GM23248 (cell line): ENCODE measurements at places on chromosomes 7 and 10.

DNA sequence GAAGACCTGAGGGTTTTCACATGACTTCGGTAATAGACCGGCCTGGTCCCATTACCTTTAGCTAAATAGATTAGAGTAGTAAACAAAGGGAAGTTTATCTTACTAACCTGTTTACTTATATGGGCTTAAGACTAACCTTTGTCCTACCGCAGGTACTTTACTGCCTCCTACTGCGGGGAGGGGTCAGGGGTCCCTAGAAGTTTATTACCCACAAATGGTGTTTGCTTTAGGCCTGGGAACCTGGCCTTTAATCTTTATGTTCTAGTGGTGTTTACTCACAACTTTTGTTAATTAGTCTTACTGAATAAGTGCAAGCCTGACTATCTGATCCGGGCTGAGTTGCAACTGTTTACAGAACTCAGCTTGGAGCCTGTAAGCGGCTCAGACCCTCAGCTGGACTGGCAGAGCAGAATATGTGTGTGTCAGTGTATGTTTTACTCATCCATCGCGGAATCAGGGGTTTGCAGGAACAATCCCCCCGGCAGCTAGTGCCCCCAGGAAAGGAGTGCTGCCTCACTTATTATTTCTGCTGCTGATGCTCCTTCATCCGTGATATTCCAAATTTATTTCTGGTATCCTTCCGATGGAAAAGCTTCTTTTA, 578.9 kb upstream of the SEMA3D start:
- no peak overlapping the region for H3K4me3 ChIP-seq
- peaks cover 14% of the 10 kb centered on the region for H3K4me1 ChIP-seq
- no peak for DNase-seq
- H3K27ac ChIP-seq = no peak overlapping the region

GRCh38 chr10:59970396-59971368, 64.3 kb upstream of the CCDC6 start:
- no peak overlapping the region for H3K27ac ChIP-seq
- no peaks in the 10 kb centered on the region for H3K36me3 ChIP-seq
- DNase-seq = no peak
- H3K4me3 ChIP-seq = no peak overlapping the region
- H3K27me3 ChIP-seq = no peaks in the 10 kb centered on the region
- no peaks in the 10 kb centered on the region for H3K4me1 ChIP-seq

- H3K27me3 ChIP-seq = no peaks in the 10 kb centered on the region
- DNase-seq = no peak
- no peak overlapping the region for H3K4me3 ChIP-seq
- no peaks in the 10 kb centered on the region for H3K4me1 ChIP-seq
- H3K27ac ChIP-seq = no peak overlapping the region
- H3K36me3 ChIP-seq = no peaks in the 10 kb centered on the region
Observed at GRCh38 chr10:1923998-1924397, 186.7 kb upstream of the ADARB2 start.

DNA sequence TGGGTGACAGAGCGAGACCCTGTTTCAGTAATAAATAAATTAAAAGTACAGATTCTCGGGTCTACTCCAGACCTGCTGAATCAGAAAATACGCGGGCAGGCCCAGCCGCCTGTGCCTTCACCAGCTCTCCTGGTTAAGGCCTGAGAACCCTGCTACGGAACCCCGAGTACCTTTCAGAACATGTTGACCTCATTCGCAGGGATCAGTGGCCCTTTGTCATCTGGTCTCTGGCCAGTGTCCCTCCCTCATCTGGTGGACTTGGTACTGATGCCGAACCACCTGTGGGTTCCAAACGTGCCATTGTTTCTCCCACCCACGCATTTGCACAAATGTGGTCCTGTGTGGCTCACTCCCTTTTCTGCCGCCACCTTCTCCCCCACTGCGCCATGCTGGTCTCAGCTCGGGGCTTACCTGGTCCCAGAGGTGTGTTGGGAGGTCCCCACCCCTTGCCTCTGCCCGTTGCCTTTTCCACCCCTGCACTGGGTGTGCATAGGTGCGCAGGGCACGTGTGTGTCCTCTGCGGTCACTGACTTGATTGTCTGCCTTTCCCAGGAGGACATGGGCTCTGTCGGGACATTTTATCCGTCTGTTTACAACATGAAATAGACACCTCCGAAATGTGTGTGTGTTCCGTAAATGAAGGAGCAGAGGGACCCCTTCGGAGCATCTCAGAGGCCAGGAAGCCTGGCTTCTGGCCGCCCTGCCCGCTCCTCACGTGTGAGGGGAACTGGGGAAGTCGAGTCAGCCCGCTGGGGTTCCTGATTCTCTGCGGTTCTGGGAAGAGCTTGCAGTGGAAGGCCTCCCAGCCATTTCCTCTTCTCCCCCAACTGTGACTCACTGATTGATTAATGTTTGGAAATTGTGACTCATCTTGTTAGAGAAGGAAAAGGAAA, 135.2 kb downstream of the CUX1 start:
- H3K27ac ChIP-seq = peak overlapping the region; percentile 97
- no peaks in the 10 kb centered on the region for H3K36me3 ChIP-seq
- H3K4me3 ChIP-seq = peak overlapping the region; percentile 66
- no peaks in the 10 kb centered on the region for H3K27me3 ChIP-seq

DNA sequence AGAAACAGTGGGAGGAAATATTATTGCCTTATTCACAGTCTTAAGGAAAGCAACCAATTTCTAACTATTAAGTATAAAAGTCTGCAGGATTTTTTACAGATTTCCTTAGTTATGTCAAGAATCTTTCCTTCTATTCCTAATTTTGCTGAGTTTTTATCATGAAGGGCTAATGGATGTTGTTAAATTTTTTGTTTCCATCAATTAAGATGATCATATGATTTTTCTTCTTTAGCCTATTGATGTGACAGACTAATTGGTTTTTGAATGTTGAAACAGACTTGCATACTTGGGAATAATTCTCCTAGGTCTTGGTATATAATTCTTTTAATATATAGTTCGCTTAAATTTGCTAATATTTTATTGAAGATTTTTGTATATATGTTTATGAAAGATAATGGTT, 569.1 kb upstream of the KCND2 start:
- H3K27me3 ChIP-seq = no peaks in the 10 kb centered on the region
- no peaks in the 10 kb centered on the region for H3K36me3 ChIP-seq
- H3K4me1 ChIP-seq = no peaks in the 10 kb centered on the region
- H3K27ac ChIP-seq = no peak overlapping the region
- H3K4me3 ChIP-seq = no peak overlapping the region

GRCh38 chr7:47423196-47423595, 158.7 kb downstream of the TNS3 start:
- no peak overlapping the region for H3K4me3 ChIP-seq
- H3K36me3 ChIP-seq = peaks cover 23% of the 10 kb centered on the region; the same call in 1 of the 2 replicates
- peaks cover 10% of the 10 kb centered on the region for H3K4me1 ChIP-seq
- H3K27ac ChIP-seq = no peak overlapping the region

- H3K36me3 ChIP-seq = no peaks in the 10 kb centered on the region
- H3K4me3 ChIP-seq = peak overlapping the region; percentile 67
- H3K27me3 ChIP-seq = 0 out of 2 replicates have a peak, but pooled peaks cover 6% of the 10 kb centered on the region
- H3K27ac ChIP-seq = peak overlapping the region; percentile 1; the same call in 1 of the 2 replicates
- H3K4me1 ChIP-seq = peaks cover 5% of the 10 kb centered on the region
Observed at GRCh38 chr7:98399890-98400541, 874 bp downstream of the BAIAP2L1 start.

GRCh38 chr10:124961248-124961570, 19.3 kb downstream of the ZRANB1 start:
- H3K36me3 ChIP-seq = 0 out of 2 replicates have a peak, but pooled peaks cover 1% of the 10 kb centered on the region
- peaks cover 21% of the 10 kb centered on the region for H3K4me1 ChIP-seq
- H3K27ac ChIP-seq = peak overlapping the region; percentile 14; the same call in 1 of the 2 replicates

DNA sequence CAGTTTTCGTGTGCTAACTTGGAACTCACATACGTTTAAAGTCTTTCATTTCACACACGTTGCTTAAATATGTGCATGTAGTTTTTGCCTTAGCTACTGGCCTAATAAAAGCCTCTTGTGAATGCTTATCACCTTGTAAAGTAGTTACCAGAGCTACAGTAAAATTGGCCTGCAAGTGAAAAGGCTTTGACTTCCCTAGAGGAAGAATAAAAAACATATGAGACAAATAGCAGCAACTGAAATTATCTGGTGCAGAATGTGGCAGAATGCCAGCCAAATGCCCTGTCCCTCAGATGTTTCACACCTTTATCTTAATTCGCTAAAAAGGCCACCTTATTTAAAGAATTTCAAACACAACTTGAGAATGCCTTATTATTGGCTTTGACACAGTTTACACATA, 28.1 kb upstream of the RPA3 start:
- H3K36me3 ChIP-seq = no peaks in the 10 kb centered on the region
- no peak overlapping the region for H3K27ac ChIP-seq
- H3K4me3 ChIP-seq = no peak overlapping the region
- DNase-seq = no peak
- no peaks in the 10 kb centered on the region for H3K27me3 ChIP-seq
- no peaks in the 10 kb centered on the region for H3K4me1 ChIP-seq

DNA sequence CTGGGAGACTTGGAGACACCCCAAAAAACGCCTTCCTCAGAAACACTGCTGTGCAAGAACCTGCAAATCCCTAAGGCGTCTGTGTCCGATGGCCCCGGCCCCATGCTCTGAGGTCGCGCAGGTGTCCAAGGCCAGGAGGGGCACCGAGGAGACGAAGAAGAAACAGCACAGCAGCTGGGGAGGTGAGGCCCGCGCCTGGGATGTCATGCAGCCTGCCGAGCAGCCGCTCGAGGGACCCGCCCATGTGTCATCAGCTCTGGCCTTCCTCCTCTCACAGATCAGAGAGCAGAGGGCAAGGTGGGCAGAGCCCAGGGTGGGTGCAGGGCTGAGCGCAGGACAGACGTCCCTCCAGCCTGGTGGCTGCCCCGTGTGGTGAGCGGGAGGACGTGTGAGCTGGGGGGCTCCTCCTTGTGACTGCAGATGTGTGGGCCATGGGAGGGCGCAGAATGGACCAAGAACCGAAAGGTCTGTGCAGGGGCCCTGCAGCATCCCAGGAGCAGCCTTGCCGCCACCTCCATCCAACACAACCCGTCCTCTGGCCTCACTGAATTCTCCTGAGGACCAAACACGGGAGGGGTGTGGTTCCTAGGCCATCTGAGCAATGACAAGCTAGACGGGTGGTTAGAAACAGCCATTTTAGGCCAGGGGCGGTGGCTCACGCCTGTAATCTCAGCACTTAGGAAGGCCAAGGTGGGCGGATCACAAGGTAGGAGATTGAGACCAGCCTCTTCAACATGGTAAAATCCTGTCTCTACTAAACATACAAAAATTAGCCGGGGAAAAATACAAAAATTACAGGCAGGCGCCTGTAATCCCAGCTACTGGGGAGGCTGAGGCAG, 13.1 kb upstream of the GPER1 start:
- H3K4me1 ChIP-seq = no peaks in the 10 kb centered on the region
- H3K27me3 ChIP-seq = no peaks in the 10 kb centered on the region
- H3K36me3 ChIP-seq = no peaks in the 10 kb centered on the region
- H3K27ac ChIP-seq = no peak overlapping the region
- no peak overlapping the region for H3K4me3 ChIP-seq

GRCh38 chr10:98438715-98439114, 8.0 kb downstream of the HPS1 start:
- no peak overlapping the region for H3K4me3 ChIP-seq
- peaks cover 40% of the 10 kb centered on the region for H3K36me3 ChIP-seq
- DNase-seq = no peak
- H3K27me3 ChIP-seq = no peaks in the 10 kb centered on the region
- no peak overlapping the region for H3K27ac ChIP-seq
- H3K4me1 ChIP-seq = no peaks in the 10 kb centered on the region

GRCh38 chr10:1255600-1256431, 199.6 kb downstream of the WDR37 start:
- no peaks in the 10 kb centered on the region for H3K4me1 ChIP-seq
- no peaks in the 10 kb centered on the region for H3K36me3 ChIP-seq
- no peak overlapping the region for H3K4me3 ChIP-seq
- DNase-seq = no peak
- no peak overlapping the region for H3K27ac ChIP-seq

DNA sequence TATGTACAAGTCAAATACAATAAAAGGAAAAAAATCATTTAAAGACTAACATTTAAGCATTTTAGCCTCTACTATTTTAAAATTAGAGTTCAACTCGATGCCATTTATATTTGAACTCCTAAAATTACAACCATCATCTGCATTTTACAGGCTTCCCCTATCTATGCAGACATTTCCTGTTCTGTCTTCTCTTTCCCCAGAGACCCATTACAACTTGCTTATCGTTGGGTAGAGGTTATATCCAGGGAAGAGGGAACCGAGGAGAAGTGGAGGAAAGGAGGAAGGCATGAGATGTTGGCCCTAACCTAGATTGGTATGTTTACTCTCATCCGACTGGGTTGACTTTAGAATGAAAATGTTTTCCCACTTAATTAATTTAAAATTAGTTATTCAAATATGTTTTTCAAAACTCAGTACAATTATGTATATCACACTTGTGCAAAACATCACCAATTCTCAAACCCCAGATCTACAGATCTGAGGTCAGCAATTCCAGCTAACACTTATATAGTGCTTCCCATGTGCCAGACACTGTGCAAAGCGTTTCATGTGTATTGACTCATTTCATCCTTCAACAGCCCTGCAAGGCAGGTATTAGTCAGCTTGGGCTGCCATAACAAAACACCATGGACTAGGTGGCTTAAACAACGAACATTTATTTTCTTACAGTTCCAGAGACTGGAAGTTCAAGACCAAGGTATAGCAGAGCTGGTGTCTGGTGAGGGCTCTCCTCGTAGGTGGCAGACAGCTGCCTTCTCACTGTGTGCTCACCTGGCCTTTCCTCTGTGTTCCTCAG, 27.3 kb upstream of the HERPUD2 start:
- H3K27ac ChIP-seq = no peak overlapping the region
- no peaks in the 10 kb centered on the region for H3K27me3 ChIP-seq
- H3K4me3 ChIP-seq = no peak overlapping the region
- no peak for DNase-seq

- DNase-seq = no peak
- no peaks in the 10 kb centered on the region for H3K27me3 ChIP-seq
- peaks cover 12% of the 10 kb centered on the region for H3K4me1 ChIP-seq
- no peak overlapping the region for H3K27ac ChIP-seq
Observed at GRCh38 chr10:17053513-17053912, 76.1 kb downstream of the CUBN start.

GRCh38 chr7:77655836-77656455, 40.3 kb upstream of the RSBN1L start:
- no peak for DNase-seq
- peaks cover 33% of the 10 kb centered on the region; the same call in 1 of the 2 replicates for H3K36me3 ChIP-seq
- no peaks in the 10 kb centered on the region for H3K27me3 ChIP-seq
- H3K27ac ChIP-seq = no peak overlapping the region
- H3K4me3 ChIP-seq = no peak overlapping the region
- H3K4me1 ChIP-seq = no peaks in the 10 kb centered on the region

DNA sequence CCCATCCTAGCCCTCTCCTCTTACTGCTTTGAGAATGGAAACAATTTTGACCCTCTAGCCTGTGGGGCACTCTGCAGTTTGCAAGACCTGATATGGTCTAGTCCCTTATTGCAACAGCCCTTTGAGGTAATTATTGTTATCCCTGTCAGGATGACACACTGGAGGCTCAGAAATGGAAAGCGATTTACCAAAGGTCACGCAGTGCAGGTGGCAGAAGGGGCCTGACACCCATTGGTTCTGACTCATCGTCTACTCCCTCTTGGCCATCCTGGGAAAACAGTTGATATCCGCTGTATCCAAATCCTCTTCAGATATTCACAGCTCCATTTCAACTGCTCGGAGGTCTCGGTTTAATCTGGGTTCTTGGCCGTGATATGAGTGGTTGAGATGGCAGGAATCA, 44.7 kb upstream of the AQP1 start:
- H3K27ac ChIP-seq = no peak overlapping the region
- no peaks in the 10 kb centered on the region for H3K27me3 ChIP-seq
- DNase-seq = no peak
- no peaks in the 10 kb centered on the region for H3K4me1 ChIP-seq
- no peaks in the 10 kb centered on the region for H3K36me3 ChIP-seq
